ENCODE measurements at places on chromosomes 2 and 18.
A peak's percentile ranks its signal among the peaks of the same experiment; 100 is the strongest.

DNA sequence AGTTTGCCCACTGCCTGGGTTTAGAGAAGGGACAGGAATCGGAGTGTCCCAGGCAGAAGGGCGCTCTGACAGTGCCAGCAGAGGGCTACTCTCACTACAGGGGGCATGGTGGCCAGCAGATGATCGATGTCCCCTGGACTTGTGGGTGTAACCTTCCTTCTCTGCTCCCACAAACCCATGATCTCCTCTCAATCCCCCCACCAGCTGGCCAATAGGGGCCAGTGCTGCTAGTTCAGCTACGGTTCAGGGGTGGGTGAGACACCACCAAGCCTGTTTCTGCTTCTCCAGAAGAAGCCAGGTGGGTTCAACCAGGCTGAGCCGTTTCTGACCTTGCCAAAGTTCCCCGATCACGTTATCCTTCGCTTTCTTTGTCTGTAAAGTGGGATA, 1.3 kb downstream of the NPPC start:
- DNase-seq: no peak

GRCh38 chr2:98441706-98442450, 2.8 kb upstream of the INPP4A start:
- peak; percentile 20 for DNase-seq

DNA sequence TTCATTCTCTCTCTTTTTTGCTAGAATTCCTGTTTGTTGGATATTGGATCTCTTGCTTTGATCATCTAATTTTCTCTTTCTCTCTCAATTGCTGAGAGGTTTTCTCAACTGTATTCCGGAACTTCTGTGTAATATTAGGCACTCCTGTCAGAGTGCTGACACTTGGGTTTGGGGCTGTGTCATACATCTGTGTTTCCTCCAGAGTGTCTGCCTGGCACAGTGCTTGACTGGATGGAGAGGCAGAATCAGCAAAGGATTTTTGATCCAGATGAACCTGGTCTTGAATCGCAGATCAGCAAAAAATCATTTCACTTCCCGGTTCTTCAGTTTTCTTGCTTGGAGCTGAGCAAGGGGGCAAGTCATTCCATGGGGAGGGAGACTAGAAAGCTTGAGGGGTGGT, 87.7 kb upstream of the CXCR4 start:
- no peak for DNase-seq

GRCh38 chr18:63316612-63317555, 2.7 kb downstream of the BCL2 start:
- DNase-seq: no peak

Data from ureter (tissue), 1 donor.